Neural progenitor cell (in vitro differentiated cells): ENCODE measurements at places on chromosomes 7 and 10.

GRCh38 chr10:79436066-79436849 lies 9.2 kb downstream of the ZCCHC24 start:
- DNase-seq: no peak

DNA sequence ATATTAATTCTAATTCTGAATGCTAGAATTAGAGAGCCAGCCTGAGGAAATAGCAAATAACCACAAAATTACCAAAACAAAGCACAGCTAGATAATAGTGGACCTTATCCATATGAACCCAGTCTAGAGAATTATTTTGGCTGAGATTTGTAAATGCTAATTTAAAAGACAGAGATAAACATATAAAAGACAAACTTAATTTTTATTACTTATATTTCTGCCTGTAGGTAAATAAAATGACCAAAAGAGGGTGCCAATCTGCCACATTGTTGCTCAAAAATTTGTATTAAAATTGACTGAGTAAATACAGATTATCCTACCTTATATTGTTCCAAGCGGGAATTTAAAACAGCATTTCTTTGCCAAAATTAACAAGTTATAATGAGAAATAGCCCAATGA lies 20.2 kb downstream of the RTKN2 start:
- no peak for DNase-seq

- DNase-seq: no peak
Measured at GRCh38 chr7:152747224-152747623, 12.3 kb upstream of the ACTR3B start.

DNA sequence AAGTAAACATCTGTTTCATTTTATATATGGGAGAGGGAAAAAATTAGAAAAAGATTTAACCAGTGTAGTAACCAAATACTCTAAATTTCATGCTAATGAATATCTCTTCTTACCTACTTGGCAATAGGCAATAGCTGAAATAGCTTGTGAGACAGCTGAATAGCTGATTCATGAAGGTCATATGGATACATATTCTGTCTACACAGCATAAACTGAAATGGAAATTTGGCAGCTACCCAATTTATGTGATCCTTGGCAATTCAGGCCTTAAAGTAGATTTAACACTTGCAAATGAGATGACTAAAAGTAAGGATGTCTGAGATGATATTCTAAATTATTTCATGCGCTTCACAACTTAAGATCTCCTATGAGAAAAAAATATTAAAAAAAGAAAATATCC lies 261.2 kb upstream of the SEMA3A start:
- DNase-seq: no peak

- no peak for DNase-seq
Measured at GRCh38 chr10:75980419-75981002, 549.1 kb downstream of the LRMDA start.

- no peak for DNase-seq
Measured at GRCh38 chr7:22468609-22469008, 31.4 kb downstream of the STEAP1B start.

DNA sequence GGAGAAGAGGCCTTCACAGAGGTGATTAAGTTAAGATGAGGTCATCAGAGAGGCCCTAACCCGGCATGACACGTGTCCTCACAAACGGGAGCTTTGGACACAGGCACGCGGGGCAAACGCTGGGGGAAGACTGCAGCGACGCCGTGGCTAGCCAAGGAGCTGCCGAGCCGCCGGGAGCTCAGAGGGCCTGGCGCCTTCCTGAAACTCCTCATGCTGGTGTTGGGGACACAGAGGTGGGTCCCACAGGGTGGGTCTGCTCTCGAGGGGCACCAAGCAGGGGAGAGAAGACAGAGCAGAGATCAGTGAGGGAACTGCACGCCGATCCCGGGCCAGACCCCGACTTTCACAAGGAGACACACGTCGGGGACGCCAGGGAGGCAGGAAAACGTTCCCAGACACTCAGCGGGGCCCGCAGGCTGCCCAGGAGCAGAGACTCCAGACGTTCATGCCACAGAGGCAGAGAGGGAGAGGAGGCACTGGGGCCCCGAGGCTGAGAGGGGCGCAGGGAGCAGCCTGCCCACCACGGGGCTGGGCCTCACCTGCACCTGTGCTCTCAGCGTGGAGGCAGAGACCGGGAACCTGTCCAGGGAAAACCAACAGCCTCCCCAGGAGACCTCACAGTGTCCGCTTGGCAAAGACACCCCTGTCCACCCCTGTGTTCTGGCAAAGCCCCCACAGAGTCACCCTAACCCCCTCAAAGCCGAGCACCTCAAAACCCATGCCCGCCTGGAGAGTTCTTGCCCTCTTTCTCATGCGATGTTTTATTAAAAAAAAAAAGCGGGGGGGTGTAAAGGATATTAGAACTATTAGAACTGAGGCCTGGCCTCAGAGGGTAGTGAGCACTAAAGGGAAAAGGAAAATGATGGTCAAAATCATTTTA lies 103.8 kb downstream of the PDGFA start:
- no peak for DNase-seq

DNA sequence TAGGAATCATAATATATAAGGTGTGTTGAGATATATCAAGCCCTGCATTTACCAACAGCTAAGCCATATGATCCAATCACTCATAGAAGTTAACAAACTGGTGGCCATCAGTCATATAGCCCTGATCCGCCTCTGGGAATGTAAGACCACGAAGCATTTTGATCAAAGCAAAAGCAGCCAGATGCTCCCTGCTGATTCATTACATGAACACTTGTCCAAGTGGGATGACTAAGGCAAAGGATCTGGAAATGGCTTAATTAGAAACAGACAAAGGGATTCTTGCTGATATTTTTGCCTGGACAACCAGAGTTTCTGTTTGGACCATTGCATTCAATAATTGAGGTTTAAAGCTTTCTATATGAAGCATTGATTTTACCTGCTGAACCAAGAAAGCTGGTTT lies 535.5 kb downstream of the GPAM start:
- no peak for DNase-seq

- DNase-seq: no peak
Measured at GRCh38 chr10:33897291-33897752, 562.9 kb upstream of the NRP1 start.
